ENCODE measurements at places on chromosomes 2 and 18. TPM values are rescaled to one million over a fixed set of nuclear protein-coding genes. Genes with fewer than 3 reads are reported as not detected.
A peak's percentile ranks its signal among the peaks of the same experiment; 100 is the strongest.

DNA sequence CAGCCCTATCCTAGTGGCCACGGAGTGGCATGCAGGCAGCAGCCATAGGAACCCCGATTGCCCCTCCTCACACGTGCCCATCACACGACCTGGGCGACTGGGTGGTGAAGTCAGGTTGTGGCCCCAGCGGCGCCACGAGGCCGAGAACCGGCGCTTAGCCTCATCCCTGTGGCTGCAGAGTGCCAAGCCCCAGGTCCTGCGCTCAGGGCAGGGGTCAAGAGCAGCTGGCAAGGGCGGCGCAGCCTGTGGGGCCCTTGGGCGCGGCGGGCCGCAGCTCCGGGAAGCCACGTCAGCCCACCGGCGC, 73.3 kb downstream of the RPIA start:
- no peak for DNase-seq

Gene PSMA8
- total RNA-seq: 3.6 TPM

GRCh38 chr2:46967990-46968647, 52.5 kb upstream of the MCFD2 start:
- no peak for DNase-seq

GRCh38 chr2:1603059-1603458, 141.3 kb downstream of the PXDN start:
- no peak for DNase-seq

DNA sequence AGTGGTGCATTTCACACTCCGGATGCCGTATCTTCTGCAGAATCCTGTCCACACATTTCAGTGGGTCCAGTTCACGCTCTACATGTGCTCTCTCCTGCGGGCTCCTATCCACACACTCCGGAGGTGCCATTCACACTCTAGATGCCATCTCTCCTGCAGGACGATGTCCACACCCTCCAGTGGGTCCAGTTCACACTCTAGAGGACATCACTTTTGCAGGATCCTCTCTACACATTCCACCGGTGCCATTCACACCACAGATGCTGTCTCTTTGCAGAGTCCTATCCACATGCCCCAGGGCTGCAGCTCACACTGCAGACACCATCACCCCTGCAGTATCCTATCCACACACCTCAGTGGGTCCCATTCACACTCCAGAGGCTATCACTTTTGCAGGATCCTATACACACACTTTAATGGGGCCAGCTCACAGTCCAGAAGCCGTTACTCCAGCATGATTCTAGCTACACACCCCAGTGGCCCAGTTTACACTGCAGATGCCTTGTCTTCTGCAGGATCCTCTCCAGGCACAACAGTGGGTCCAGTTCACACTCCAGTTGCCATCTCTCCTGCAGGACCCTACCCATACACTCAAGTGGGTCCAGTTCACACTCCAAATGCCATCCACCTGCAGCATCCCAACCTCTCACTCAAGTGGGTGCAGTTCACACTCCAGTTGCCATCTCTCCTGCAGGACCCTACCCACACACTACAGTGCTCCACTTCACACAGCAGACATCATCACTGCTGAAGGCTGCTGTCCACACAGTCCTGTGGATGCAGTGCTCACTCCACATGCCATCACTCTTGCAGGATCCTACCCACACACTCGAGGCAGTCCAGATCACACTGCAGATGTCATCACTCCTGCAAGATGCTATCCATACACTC, 2.1 kb upstream of the PXDN start:
- no peak for DNase-seq

Gene GCA
- 21.5 TPM for total RNA-seq

DNA sequence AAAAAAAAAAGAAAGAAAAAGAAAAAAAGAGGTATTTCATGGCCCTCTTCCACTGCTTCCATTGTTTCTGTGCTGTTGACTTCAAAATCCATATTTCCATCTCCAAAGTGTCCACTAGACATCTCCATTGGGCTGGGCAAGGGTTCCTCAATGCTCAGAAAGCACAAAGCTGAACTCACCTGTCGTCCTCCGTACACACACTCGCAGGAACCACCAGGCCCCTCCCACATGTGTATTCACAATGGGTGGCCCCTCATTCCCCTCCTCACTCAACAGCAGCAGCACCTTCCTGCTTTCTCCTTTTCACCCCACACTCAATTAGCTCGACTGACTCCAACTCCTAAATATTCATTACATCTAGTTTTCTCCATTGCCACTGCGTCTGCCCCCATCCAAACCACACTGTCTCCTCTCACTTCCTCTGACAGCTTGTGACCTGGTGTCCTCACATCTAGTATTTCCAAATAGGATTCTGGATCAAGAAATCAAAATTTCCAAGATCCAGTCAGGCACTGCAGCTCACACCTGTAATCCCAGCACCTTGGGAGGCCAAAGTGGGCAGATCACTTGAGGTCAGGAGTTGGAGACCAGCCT, 25.2 kb downstream of the OSBPL1A start:
- DNase-seq: no peak

Gene IL1A
- total RNA-seq: 0.16 TPM

- no peak for DNase-seq
These were observed 283.6 kb downstream of the CYP26B1 start for GRCh38 chr2:71864085-71864484.

Gene TPO
- not detected for total RNA-seq

- no peak for DNase-seq
These were observed 4.4 kb downstream of the CCDC88A start for GRCh38 chr2:55415300-55415699.

DNA sequence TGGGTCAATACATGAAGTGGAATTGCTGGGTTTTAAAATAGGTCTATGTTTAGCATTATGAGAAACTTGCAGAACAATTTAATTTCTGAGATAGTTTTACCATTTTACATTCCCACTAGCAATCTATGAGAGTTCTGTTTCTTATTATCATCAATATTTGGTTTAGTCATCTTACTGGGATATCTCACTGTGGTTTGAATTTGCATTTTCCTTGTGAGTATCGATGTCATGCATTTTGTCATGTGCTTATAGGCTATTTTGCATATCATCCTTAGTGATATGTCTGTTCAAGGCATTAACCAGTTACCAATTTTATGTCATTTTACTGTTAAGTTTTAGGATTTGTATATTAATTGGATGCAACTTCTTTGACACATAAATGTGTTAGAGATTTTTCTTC, 204.4 kb downstream of the MCFD2 start:
- no peak for DNase-seq

Gene ADGRF3
- total RNA-seq: 5.2 TPM

GRCh38 chr2:74099271-74099670, 48.4 kb downstream of the BOLA3 start:
- DNase-seq: no peak

DNA sequence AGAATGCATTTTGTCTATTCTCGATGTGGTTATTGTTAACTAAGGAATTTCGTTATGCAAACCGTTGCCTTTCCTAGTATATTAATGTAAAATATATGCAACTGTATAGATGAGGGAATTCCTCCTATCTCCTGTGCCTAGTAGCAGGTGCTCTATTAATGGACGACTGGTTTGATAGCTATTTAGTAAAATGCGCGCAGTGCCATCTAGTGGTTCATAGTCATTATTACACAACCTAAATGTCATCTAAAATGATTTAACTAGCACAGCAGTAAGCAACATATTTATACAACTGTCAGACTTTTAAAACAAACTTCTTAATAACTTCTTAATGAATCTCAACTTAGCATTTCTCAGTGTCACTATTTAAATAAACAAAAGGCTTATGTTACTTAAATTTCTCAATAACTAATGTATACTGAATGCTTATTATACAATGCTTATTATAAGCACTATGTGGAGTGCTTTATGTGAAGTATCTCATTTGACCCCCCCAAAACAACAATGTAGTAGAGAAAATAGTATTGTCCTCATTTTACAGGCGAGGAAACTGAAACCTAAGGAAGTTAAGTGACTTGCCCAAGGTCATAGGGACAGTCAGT, 77.9 kb downstream of the DTNA start:
- DNase-seq: peak; percentile 4

Gene PLGLB2
- total RNA-seq: 0.49 TPM

DNA sequence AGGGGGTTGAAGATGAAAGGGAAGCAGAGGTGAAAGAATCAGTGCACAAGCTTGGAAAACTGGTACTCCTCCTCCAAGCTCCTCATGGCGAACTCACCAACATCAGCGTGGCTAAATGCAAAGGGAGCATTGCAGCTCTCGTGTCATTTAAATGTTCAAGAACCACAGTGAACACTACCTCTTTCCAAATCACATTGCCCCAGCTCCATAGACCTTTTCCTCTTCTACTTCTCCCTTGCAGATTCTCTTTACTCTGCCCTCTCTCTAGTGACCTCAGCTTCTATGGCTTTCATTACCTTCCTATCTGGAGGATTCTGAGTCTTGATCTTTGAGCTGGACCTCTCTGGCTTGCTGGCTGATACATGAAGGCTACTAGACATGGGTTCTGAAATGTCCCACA, 14.3 kb downstream of the EPB41L3 start:
- DNase-seq: no peak

Gene SERPINB3
- not detected for total RNA-seq

Gene ACYP2
- total RNA-seq: 7.5 TPM

DNA sequence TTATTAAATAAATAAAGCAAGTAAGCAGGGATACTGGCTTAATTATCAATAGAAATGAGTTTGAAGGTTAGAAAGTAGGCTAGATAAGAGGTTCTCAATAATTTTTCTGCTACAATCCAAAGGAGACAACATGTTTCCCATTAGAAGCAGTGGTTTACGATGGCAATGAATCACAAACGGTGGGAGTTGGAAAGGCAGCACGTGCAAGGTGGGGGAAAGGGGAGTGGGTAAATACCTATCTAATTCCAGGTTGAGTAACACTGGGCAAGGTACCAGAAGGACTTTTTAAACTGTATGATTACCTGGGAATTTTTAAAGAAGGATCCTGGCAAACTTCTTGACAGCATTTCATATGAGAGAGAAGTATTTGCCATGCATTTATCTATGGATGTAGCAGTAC, 289.9 kb downstream of the NBAS start:
- no peak for DNase-seq

GRCh38 chr2:138209009-138209408, 244.7 kb downstream of the HNMT start:
- DNase-seq: no peak

- no peak for DNase-seq
These were observed 44.2 kb upstream of the AQP4 start for GRCh38 chr18:26909599-26910290.

DNA sequence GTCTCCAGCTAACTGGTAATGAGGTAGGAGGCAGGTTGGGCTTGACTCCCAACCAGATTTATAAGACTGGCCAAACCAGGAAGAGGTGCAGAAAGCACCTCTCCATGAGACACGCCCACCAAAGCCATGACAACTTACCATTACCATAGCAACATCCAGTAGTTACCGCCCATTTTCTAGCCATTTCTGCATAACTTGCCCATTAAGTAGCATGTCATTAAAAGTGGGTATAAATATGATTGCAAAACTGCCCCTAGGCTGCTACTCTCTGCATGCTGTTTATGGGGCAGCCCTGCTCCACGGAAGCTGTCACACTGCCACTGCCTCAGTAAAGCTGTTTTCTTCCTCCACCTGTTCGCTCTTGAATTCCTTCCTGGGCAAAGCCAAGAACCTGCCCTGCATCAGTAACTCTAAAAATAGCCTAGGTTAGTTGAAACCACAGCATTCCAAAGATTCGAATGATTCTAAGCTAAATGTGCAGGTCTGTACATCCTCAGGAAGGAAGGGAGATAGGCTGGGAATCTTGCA, 131.9 kb downstream of the ATL2 start:
- no peak for DNase-seq

Gene CPO
- total RNA-seq: not detected

Gene MYCN
- 0.16 TPM for total RNA-seq

Gene SIX2
- not detected for total RNA-seq

Measured in activated naive CD8-positive, alpha-beta T cell treated with anti-CD3 and anti-CD28 coated beads for 36 hours (primary cell).